ENCODE measurements at places on chromosomes 13 and 19.

- DNase-seq = no peak
These were observed 125.4 kb upstream of the ABCC4 start for GRCh38 chr13:95426631-95427030.

DNA sequence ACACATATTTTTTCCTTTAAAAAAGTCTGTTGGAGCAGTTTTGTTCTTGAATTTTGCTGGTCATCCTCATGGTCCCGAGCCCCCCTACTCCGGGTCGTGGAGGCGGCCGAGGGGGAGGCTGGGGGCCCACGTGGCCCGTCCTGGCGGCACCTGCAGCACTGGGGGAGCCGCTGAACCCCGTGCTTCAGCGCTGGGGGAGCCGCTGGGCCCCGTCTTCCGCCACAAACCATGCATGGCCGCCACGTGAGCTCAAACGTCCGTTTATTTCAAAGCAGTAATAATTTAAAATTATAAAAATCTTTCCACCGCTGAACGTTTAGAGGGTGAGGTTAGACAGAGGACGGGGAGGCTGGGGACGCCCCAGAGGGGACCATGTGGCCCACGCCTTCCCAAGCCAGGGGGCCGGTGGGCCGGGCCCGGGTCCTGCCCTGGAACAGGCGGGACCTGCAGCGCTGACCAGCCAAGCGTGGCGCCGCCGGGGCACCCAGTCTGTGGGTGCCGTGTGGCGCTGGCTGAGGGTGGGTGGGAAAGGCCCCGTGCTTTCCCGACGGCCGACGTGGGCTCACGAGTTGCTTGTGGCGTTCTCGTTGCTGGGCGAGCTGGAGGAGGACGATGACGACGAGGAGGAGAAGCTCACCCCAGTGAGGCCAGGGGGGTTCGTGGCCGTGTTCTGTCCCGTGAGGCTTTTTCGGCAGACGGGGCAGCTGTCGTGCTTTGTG lies 8.0 kb downstream of the FGF22 start:
- DNase-seq = no peak

GRCh38 chr19:55676889-55677505 lies 2.0 kb downstream of the EPN1 start:
- no peak for DNase-seq

DNA sequence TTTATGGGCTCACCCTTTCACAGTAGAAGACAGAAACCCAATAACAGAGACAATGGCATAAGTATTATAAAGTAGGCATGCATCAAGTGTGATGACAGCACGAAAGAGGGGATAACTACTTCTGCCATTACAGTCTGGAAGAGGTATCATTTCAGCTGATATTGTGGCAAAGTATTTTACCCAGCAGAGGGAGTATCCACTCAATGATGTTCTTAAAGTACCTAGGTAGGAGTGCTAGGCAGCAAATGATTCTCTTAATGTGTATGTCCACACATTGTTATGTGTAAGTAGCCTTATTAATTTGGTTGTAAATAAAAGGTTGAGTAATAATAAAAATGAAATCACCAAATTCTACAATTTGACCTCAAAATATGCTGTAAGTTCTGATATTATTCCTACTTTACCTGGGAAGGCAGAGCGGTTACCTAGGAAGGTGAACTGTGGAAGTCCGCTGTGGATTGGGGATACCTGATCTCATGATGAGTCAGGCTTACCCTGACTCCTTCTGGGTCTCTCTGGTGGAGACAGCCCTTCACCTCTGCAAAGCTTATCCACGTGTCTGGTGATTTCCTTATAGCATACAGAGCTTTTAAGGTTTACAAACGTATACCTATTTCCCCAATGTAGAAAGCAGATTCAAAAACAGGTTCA lies 4.1 kb upstream of the UBAC2 start:
- peak; percentile 52 for DNase-seq

- no peak for DNase-seq
These were observed 19.1 kb upstream of the SPATA13 start for GRCh38 chr13:24141333-24141910.

- DNase-seq = peak; percentile 97
These were observed 4.0 kb upstream of the FLT3LG start for GRCh38 chr19:49469828-49470614.

- DNase-seq = no peak
These were observed 57.9 kb downstream of the KCTD12 start for GRCh38 chr13:76828316-76828741.

DNA sequence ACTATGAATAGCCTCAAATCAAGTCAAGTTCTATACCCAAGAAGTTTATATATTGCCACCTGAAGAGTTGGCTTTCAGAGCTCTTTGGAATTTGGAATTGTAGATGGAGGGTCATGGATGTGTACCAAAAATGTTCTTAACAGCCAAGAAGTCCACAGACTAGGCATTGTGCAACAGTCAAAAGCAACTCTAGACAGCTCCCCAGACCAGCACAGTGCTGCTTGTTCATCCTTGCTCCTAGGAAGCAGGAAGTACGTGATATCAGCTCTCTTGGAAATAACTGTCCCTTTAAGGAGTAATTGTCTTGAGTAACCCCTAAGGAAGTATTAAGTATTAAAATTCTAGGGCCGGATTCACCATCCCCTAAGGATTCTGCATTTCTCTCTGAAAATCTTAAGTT lies 30.7 kb upstream of the IL17D start:
- no peak for DNase-seq

DNA sequence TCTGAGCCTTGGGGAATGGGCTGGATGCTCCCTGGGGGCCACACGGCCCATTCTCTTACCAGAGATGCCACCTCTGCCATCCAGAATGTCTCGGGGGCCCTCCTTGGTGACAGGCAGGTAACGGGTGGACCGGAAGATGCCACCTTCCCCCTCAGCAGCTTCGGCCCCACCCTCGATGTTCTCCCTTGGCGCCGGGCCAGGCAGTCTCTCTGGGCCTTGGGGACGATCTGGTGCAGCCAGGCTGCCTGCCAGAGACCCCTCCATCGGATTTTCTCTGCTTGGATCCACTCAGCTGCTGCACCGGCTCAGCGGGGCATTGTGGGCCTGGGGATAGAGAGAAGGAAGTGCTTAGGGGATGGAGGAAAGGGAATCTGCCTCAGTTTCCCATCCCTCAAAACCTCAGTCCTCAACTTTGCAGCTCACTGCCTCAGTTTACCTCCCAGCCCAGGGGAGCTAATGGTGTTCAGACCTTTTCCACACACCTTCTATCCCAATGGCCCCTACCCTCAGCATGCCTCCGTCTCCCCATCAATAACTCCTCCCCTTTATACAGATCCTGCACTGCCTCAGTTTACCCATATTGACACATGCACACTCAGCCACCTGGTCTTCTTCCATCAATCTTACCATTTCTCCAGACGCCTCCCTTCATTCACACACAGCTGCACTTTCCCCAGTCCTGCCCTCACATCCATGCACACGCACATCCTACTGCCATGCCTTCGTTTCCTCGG lies 1.5 kb downstream of the WIZ start:
- DNase-seq = no peak

DNA sequence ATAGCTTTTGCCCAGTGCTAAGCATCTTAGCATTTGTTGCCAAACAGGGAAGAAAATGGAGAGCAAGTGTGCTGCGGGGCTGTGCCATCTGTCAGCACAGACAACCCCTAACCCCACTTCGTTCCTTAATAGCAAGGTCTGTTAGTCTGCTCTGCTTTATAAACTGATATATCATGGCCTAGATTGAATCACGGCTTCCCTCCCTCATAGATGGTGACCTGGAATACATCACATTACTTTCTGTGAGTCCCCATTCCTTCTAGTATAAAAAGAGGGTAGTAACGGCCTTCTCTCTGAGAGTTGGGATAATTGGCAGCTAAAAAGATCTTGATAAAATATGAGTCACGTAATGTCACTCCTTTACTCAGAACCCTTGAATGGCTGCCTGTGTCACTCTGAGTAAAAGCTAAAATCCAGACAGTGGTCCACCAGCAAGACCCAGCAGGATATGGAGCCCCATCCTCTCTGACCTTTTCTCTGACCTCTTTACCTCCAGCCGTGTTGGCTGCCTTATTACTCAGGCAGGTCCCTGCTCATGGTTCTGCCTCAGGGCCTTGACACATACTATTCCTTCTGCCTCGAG lies 151.7 kb downstream of the DLEU7 start:
- no peak for DNase-seq

DNA sequence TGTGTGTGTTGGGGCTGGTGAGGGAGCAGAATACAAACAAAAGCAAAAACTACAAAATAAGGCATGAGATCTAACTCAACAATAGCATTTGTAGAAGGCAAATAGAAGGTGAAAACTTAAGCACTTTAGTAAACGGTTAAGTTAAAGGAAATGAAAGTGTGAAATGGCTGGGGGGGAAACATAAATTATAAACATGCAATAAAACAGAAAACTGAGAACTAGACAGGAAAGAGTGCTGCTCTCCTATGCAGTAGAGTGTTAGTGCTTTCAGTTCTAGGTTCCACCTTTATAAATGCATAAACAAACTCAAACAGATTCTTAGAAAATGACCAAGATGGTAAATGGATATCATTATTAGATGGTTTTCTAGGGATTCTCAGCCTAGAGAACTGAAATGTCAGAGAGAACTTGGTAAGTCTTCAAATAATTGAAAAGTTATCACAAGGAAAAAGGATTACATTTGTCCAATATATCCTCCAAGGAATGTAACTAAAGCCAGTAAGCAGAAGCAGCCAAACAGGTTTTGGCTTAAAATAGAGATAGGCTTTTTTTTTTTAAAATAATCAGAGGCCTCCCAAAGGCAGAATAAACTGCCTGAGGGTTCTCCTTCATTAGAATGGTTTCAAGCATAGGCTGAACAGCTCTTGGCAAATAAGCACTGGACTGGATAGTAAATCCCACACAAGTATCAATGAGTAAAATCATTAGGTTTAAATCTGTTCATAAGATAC lies 23.3 kb downstream of the RBM26 start:
- DNase-seq = no peak

- no peak for DNase-seq
These were observed 30.5 kb upstream of the KCTD4 start for GRCh38 chr13:45231305-45231704.

DNA sequence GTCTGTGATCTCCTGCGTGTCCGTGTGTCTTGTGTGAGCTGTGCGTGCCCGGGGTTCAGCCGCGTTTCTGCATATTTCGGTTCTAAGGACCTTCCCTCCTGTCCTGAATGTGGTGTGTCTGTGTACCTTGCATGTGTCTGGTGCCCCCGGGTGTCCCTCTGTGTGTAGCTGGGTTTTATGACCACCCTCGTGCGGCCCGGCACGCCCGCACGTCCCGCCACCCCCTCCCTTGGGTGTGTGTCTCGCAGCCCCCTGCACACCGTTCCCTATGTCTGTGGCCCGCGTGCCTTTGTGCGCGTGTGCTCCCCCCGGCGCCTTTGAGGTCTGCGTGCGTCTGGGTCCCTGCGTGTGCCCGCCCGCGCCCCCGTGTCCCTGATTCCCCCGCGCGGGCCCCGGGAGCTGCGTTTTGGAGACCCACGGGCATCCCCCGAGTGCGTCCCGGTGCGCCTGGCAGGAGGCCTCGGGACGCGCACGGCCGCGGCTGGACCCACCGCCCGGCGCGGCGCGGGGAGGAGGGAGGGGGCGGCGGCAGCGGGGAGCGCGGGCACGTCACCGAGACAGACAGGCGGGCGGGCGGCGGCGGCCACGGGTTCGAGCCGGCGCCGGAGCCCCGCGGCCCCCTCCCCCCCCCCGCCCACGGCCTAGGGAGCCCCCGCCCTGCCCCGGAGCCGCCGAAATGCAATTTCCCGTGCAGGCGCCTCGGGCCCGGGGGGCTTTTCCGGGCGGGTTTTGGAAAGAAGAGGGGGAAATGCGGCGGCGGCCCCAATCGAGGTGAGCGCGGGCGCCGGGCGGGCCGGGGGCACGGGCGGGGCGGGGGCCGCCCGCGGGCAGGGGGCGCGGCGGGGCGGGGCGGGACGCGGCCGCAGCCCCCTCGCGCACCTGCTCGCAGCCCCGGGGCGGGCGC lies 12.0 kb upstream of the NANOS3 start:
- no peak for DNase-seq

DNA sequence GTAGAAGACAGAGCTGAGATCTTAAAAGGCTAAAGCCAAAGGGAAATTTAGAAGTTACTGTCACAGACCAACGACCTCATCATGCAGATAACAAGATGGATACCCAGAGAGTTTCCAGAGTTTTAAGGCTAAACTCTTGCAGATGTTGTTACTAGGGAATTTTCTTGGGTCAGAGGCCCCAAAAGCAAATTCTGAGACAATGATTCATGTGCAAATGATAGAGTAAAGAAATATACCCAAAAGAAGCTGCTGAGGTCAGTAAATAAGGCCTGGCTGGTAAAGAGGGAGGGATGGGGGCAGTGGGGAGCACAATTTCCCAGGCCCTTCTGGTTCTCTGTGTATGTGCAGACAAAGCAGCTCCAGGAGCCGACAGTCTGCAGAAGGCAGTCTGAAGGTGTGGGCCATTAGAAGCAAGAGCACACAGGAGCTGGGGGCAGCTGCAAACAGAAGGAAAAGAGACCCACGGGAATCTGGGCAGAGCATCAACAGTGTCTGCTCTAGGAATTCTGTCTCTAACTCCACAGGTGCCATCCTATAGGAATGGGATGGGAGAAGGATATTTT lies 330.8 kb downstream of the TBC1D4 start:
- DNase-seq = no peak

DNA sequence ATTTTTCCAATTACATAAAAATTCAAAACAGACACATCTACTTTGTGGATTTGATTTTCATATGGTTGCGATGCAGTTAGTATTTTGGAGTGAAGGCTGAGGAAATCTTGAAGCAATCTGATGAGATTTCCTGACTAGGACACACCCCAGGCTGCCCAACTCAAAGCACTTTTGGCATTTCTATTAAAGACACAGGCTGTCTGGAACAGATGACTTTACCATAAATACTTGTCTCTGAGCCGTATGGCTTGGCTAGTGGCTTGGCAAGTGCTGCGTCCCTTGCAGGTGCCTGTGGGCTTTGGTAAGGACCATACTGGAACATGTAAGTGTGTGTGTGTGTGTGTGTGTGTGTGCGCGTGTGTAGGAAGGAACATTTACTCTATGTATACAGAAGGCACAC lies 218.8 kb downstream of the FGF9 start:
- DNase-seq = no peak
